ENCODE measurements at places on chromosomes 16 and 17.
A peak's percentile ranks its signal among the peaks of the same experiment; 100 is the strongest.

DNA sequence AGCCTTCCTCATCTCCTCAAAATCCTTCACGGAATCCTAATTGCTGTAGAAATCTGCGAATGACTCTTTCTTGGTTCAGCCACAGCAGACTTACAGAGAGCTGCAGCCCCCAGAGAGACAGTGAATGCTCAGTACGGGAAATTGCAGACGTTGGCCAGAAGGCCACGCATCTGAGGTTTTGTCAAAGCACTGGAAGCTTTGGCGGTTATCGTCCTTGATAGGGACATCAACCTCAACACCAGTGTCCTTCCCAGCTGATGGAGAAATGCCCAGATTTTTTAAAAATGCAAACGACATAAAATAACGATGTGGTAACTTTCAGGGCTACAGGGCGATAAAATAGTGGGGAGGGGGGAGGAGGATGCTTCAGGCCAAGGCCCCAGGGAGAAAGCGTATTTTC is 166.6 kb upstream of the CIBAR2 start:
- no peak for DNase-seq

DNA sequence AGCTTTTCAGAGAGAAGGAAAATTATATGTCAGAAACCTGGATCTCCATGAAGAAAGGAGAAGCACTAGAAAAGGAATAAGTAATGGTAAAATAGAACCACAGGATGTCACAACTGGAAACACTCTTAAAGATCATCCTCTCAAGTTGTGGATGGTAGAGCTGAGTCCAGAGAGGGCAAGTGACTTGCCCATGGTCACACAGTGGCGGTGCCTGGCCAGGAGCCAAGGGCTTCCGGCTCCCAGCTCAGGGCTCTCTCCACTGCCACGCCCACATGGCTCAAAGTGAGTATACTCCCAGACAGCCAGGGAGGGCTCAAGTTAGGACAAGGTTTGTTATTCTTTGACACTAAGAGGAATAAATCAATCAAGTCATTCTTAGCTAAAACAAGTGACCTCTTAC is 159.8 kb downstream of the COPRS start:
- DNase-seq = no peak

GRCh38 chr17:71655542-71655941 is 465.3 kb upstream of the SOX9 start:
- no peak for DNase-seq

DNA sequence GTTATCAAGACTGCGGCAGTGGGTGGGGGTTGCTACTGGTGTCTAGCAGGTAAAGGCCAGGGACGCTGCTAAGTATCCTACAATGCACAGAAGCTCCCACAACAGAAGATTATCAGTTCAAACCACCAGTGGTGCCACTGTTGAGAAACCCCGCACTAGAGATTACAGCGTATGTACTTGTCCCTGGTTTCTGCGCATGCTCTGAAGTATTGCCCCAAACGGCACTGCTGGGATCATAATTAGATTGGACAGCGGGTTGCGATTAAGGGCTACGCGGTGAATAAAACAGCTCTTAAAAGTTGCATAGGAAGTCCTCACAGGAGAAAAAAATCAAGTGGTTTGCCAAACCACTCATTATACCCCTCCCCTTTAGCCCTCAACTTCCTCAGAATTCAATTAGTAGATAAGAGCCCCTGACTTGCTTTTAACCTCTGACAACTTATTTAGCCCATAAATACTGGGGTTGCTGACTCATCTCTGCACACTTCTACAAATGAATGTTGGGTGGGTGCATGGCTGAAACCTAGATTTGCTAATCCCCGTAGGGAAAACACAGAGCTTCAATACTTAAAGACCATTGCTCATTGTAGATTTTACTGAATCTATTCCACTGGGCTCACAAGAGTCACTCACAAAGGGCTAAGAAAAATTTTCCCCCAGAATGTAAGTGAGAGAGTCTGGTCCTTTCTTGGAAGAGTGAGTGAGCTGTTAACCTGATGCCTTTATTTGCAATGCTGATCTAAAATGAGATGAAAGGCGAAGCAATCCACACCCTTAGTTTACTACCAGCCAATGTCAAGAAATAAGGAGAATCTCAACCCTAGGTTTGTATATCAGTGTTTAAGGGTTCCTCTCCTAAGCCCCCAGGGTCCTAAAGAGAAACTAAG is 91.8 kb downstream of the RGS9 start:
- no peak for DNase-seq

DNA sequence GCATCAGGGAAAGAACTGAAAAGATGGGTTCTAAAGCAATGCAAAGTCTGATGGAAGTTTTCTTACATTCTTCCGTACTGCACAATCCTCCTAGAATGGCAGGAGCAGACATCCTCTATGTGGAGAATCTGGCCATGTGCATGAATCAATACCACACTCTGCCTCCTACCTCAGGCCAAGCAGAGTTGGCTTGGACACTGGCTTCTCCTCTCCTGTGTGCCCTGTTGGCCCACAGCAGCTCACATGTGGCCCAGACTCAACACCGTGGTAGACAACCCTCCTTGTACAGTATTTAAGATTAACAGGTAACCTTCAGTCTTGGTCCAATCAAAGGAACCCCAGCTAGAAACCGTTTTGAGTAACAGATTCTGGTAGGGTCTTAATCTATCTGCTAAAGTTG is 101.9 kb downstream of the ZFHX3 start:
- no peak for DNase-seq

DNA sequence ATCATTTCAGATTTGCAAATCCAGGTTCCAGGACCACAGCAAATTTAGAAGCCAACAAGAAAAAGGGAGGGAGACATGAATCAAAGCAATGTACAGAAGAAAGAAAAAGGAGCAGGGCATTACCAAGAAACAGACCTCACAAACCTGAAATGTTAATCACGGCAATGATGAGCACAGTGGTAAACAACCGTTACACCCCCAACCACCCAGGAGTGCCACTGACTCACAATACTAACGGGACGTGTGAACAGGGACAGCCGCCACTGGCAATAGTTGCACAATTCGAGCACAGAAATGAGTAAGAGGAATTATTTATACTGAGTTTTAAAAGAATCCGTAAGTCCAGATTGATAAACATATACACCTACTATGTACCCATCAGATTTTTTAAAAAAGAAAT is 13.8 kb downstream of the USP22 start:
- DNase-seq = peak; percentile 60

GRCh38 chr17:5816491-5817070 is 232.3 kb upstream of the NLRP1 start:
- DNase-seq = no peak

DNA sequence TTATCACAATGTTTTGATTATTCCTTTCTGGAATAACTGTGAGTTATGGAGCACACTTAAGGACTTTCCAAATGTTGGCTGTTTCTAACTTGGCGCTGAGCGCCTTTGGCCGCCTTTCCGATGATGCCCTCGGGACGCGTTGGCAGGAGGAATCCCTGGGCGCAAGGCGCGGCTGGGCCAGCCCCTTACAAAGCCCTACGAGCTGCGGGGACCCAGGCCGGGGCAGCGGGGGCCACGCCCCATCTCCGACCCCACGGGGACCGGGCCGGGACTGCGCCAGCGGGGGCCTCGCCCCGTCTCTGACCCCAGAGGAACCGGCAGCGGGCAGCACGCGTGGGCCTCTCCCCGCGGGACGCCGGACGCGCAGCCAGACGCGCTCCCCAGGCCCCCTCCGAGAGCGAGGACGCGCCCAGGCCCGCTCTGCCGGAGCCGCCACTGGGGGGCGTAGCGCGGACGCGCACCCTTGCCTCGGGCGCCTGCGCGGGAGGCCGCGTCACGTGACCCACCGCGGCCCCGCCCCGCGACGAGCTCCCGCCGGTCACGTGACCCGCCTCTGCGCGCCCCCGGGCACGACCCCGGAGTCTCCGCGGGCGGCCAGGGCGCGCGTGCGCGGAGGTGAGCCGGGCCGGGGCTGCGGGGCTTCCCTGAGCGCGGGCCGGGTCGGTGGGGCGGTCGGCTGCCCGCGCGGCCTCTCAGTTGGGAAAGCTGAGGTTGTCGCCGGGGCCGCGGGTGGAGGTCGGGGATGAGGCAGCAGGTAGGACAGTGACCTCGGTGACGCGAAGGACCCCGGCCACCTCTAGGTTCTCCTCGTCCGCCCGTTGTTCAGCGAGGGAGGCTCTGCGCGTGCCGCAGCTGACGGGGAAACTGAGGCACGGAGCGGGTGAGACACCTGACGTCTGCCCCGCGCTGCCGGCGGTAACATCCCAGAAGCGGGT is at the start of gene GAA:
Gene GAA (plus strand): TSS at position 571 of the 935 bp plus-strand sequence. CDS start 3,006 bp downstream, outside the sequence.
- DNase-seq = no peak

DNA sequence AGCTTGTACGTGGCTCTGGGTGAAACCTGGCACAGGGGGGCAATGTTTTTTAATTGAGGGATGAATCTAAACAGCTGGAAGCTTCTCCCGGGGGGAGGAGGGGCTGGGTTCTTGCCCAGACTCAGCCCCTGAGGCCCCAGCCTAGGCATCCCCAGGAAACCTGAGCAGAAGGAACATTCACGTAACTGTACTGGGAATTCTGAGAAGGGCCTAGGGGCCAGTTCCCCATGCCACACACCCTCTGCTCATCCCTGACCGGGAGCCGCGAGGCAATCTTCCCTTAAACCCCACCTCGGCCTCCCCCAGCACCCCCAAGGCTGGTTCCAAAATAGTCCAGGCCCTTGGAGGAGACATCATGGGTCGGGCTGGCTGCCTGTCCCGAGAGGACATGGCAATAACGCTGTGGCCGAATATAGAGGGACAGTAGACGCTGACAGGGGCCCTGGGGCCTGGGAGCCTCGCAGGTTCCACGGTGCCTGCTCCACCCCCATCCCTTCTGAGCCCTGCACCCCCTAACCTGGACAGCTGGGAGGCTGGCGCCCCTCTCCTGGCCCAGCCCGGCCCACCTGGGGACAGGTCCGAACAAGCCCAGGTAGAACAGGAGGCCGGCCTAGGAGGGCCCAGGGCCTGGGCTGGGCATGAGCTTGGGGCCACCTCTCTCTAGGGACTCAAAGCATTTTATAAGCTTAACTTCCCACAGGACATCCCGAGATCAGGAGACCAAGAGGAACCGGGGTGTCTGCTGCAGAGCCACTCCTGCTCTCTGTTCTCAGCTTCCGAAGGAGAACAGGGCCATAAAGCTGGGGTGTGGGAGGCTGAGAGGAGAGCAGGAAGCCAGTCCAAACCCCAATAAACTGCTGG is 83.2 kb upstream of the TOB1 start:
- no peak for DNase-seq

GRCh38 chr17:5430413-5430999 is 8.4 kb downstream of the C1QBP start:
- no peak for DNase-seq

DNA sequence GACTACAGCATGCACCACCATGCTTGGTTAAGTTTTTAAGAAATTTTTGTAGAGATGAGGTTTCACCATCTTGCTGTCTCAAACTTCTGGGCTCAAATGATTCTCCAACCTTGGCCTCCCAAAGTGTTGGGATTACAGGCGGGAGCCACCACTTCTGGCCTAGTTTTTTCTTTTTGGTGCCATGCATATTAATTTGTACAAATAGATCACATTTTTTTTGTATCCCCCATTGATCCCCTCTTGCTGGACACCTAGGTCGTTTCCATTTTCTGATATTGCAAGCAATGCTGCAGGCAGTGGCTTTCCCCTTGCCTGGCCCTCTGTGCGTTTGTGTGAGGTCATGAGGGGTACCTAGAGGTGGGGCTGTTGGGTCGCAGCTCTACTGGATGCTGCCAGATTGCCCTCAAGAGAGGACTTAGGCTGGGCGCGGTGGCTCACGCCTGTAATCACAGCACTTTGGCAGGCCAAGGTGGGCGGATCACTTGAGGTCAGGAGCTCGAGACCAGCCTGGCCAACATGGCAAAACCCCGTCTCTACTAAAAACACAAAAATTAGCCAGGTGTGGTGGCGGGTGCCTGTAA is 23.8 kb downstream of the RAP1GAP2 start:
- no peak for DNase-seq

DNA sequence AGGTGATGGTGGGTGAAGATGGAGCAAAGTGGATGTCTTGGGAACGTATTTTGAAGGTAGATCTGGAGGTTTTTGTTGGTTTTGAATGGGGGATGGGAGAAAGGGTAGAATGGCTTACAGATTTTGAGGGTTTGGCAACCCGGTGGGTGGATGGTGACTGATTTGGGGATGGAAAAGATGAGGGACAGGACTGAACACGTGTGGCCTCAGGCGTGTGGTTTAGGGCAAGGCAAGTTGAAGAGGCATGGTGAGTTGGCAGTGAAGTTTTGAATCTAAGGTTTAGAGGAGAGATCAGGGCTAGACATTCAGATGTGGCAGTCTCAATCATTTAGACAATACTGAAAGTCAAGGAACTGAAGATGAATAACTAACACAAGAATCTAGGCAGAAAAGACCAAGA is 5.0 kb upstream of the DCTPP1 start:
- DNase-seq = no peak

DNA sequence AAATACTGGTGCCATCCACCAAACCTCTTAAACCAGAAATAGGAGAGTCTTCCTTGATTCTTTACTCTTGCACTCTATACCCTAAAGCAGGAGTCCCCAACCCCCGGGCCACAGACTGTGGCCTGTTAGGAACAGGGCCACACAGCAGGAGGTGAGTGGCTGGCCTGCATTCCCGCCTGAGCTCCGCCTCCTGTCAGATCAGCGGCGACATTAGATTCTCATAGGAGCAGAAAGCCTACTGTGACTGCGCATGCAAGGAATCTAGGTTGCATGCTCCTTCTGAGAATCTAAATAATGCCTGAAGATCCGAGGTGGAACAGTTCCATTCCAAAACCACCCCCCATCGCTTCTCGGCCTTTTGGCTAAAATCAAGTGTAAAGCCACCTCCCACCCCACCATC is 30.3 kb upstream of the SRCIN1 start:
- DNase-seq = no peak

DNA sequence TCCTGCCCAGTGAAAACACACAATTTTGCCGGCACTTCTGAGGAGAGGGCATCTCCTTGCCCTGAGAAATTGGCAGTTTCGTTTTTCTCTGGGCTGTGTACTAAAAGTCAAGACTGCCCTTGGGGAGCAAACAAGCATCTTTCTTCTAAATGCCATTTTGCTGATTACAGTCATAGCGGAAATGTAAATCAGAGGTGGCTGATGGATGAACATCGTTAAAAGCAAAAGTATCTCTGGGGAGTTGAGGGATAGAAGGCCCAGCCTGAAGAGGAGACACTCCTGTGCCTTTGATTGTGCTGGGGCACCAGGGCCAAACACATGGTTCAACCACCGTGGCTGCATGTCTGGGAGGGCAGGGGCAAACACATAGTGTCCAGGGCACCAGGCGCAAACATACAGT is 49.8 kb downstream of the ABCC12 start:
- DNase-seq = no peak

DNA sequence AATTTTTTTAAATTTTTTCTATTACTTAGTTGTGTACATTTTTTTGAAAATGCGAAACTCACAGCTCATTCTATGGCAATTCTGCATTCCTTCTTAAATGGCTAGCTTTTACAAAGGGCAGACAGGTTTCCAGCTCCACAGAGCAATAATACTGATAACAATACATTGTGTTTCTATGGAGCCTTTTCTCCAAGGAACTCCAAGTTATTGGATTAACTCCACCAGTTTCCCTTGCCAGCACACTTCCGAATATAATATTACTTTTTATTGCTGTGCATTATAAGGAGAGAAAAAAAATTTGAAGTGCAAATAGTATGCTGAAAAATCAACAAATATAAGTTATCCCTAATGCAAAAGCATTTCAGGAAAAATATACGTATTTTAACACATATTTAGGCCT is 127.5 kb upstream of the PSMD7 start:
- no peak for DNase-seq

- no peak for DNase-seq
Measured at GRCh38 chr16:11183951-11184350, 72.1 kb downstream of the SOCS1 start.

GRCh38 chr17:45018848-45019711 is 32.4 kb downstream of the DCAKD start:
- DNase-seq = no peak

GRCh38 chr17:64131606-64132270 is 1.8 kb upstream of the ERN1 start:
- DNase-seq = no peak

- DNase-seq = no peak
Measured at GRCh38 chr17:82548681-82549303, 29.3 kb downstream of the FOXK2 start.

All from GM04503 (cell line).